ENCODE measurements at places on chromosomes 7 and 10.

DNA sequence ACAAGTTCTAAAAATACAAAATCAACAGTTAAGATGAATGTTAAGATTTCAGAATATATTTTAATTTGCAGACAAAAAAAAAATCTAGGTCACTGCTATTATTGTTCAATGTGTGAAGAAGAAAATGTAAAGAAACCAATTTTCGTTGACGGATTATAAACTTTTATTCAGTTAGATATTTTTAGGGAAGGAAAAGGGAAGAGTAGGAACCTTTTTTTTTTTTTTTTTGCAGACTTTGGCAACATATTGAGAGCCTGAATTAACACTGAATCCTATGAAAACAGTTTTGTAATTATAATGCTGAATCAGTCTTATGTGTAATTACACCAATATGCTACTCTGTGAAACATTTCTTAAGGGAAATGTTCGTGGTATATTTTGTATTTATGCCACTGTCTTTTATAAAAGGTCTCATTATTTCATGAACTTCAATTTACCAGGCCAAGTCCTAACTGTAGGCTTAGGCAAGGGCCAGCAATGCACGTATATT lies 106.3 kb downstream of the ST8SIA6 start:
- no peak for DNase-seq

DNA sequence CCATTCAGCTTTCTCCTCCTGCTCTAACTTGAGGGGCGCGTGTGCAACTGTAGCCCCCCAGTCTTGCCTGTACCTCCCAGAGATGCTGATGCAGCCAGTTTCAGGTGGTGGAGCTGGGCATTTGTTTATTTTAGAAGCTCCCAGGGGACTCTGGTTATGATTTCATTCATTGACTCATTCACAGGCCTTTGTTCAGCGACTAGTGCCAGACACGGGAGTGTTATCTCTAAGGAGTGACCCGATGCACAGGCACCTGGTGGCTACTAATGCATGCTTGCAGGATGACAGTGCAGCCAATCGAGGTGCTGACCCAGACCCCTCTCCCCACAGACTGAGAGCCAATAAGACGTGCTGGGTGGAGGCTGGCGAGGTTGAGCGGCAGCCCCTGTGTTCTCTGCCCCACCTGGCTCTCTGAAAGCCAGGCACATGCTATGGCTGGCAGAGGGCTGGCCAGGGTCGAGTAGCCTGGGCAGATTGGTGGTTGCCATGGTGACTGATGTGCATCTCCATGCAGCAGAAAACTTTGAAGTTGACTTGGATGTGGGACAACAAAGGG lies 19.7 kb upstream of the SLC18A2 start:
- no peak for DNase-seq

DNA sequence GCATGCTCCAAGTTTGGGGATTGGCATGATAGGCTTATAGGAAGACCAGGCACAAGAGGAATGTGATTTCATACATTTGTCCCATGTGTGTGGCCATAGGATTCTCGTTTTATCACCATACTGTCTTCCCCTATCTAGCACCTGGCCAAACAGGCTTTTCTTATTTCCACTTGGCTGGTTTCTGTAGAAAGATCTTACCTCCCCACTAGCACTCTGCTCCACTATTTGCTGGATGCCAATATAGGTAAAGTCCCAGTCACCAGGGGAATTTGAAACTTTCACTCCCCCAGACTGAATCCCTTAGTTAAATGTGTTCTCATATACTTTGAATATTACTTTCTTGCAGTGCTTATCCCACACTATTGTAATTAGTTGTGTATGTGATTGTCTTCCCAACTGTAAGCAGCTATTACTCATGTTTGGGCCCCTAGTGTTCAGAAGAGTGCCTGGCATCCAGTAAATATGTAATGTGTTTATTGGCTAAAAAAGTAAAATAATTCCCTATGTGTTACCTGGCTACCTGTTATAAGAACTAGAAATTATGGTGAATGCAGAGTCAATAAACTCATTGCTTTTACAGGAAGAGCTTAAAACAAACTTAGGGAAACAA lies 109.0 kb downstream of the LRMDA start:
- DNase-seq = no peak

DNA sequence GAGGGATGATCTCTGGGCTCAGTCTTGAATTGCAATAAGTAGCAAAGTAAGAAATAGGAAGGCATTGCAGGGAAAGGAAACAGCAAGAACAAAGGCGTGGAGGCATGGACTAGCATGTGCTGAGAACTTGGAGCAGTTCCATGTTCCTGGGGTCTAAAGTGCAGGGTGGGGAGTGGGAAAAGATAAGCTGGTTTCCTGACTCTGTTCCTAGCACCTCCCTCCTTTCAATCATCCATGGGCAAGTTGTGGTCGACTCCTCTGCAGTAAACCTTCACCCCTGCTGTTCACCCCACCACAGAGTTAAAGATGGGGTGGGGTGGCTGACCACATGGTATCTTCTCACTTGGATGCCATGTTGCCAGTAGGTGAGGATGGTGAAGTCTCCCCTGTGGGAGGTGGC lies 29.6 kb downstream of the RPS24 start:
- DNase-seq = no peak
